ENCODE measurements at places on chromosomes 4 and X.

GRCh38 chrX:66074920-66075879, 35.3 kb upstream of the VSIG4 start:
- no peak for DNase-seq

DNA sequence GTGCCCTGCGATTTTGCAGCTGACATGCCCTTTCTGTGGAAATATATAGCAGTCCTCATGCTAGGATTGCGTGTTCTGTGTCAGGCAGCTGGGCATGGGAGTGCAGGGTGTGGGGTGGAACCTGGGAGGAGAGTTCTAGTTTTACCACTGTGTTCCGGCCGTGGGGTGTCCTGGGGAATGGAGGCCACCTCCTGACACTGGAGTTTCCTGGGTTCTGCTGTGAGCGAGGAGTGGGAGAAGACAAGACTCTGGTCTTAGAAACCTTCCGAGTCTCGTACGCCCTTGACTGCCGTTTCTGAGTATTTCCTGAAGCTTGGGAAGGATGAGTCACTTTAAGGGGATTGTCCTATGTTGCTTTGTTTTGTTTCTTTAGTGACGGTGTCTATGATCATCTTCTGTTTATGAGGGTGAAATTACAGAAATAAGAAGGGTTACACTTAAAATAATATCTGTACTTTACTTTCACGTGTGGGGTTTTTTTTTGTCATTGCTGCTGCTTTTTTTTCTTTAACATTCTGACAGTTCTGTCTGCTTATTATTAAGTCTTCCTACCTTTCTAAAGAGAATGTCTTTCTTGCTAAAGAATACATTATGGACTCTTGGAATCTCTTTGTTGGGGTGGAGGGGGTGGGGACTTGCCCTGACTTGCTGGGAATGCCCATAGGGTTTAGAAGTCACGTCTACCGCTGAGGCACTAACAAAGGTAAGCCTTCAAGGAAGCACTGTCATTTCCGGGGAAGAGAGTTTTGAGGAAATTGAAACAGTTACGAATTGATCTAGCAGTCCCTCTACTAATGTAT, 19.1 kb downstream of the CD99 start:
- DNase-seq: no peak

DNA sequence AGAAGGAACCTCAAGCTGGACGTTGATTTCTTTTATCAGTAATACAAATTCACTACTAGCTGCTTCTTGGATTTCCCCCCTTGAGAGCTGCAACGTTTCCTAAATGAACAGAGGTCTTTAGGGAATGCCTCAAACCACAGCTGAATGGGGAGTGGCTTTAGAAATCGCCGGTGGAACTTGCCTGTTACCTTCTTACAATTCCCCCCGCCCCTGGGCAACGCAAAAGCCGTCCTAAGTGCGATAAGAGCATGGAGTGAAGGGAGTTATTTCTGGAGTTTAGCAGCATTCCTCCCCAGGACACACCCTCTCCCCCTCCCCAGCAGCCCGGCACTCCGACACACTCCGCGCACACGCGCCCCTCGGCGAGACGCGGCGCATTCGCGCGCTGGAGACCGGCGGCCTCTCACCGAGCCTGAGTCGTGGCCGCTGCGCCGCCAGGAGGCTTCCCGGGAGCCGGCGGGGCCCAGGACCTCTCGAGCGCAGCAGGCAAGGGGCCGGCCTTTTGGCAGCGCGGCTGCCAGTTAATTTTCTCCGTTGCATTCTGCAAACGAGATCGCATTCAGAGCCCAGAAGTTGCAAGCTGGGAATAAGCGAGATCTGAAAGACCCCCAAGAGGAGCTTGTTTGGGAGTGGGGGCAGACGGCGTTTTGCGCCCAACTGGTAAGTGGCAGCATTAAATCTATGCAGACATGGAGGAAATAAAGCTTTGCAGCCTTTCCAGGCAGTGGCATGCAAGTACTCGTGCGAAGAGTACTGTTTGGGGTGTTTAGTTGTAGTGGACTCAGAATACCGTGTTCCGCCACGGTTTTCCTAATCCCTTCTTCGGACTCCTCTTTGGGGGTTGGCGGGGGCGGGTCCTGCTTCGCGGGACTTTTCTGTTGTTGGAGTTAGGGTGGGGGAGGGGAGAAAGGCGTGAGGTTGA, 134.7 kb downstream of the PALLD start:
- DNase-seq: no peak

GRCh38 chrX:129746557-129747470, 8.0 kb downstream of the XPNPEP2 start:
- no peak for DNase-seq

DNA sequence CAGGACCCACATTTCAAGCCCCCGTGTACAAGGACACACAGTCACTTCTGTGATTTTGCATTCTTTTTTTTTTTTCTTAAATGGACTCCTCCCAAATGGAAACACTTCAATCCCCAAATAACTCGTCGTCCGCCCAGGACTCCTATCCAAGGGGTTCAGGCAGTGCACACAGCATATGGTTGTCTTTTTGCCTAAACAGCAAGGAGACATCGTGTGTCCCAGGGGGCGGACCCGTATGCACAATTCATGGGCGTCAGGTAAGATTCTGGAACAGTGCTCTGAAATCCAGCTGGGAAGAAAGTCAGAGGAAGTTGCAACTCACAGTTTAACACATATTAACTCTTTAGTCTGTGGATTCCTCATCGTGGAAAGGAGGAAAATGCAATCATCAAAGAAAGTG, 231.3 kb downstream of the SHOX start:
- no peak for DNase-seq

DNA sequence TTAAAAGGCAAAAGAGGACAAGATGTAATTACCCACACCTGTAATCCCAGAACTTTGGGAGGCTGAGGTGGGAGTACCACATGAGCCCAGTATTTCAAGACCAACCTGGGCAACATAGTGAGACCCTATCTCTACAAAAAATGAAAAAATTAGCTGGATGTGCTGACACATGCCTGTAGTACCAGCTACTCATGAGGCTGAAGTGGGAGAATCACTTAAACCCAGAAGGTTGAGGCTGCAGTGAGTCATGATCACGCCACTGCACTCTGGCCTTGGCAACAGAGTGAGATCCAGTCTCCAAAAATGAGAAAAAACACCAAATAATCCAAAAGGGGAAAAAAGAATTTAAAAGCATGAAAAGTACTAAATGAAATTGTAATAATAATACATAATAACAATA, 30.8 kb downstream of the NR0B1 start:
- no peak for DNase-seq

DNA sequence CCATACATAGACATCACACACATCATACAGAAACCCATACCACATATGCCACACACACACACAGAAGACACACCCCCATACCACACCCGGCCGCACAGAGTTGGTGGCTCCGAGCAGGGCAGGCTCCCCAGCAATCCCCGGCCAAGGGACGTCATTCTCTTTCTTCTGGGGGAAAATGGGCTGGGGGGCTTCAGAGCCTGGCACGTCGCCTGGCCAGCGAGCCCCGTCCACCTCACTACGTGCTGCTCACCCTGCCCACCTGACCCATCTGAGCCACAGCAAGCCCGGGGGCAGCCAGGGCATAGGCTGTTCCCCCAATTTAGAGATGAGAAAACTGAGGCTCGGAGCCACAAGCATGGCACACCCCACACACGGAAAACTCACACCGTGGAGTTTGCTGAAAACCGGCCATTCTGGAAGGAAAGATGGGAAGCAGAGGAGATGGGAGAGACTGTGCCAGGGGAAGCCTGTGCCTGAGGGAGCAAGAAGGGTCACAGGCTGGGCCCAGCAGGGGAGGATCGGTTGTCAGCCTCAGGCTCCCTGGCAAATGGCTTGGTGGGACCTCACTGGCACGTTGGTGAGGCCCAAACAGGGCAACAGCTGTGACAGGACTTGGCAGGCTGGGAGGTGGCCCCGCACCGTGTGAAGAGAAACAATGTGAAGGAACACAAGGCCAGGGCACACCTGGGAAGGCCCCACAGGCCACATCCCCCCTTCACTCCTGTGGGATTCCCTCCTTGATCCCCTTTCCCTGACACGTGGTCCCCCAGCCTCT, 73.2 kb downstream of the JAKMIP1 start:
- DNase-seq: no peak

DNA sequence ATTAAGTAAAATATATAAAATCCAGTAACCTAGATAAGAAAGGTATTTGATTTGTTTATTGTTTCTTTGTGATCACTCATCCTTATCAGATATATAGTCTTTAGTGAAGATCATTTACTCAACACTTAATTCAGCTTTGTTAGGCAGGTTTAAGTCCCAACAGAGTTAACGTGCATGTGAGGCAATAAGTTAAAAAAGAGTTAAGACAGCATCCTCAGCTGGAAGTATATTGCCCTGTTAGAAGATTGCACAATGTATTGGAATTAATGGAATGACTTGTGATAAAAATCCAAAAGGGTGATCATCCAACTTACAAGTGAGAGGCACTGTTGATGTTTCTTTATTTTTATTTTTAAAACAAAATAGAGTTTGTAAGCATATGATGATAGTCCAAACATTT, 1162.1 kb downstream of the RAPGEF2 start:
- DNase-seq: no peak

- DNase-seq: no peak
Measured at GRCh38 chrX:23628131-23628530, 39.2 kb upstream of the PRDX4 start.

GRCh38 chrX:106725931-106726330, 570 bp upstream of the RNF128 start:
- no peak for DNase-seq

GRCh38 chr4:6418193-6418755, 54.1 kb downstream of the PPP2R2C start:
- no peak for DNase-seq

GRCh38 chr4:83191026-83191425, 76.5 kb upstream of the PLAC8 start:
- no peak for DNase-seq

DNA sequence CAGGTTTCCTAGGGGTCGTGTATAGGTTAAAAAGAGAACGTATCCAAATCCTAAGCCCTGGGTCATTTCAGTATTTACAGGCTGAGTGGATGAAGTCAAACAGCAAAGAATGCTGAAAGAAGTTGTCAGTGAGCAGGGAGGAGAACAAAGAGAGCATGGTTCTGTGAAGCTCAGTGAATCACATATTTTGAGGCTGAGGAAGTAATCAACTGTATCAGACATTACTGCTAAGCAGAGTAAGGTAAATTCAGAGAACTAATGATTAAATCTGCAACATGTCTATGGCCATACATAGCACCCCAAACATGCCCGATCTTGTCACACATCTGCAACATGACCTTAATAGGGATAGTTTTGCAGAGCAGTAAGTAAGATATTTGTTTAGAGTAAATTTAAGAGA, 1130.3 kb downstream of the RAPGEF2 start:
- no peak for DNase-seq

DNA sequence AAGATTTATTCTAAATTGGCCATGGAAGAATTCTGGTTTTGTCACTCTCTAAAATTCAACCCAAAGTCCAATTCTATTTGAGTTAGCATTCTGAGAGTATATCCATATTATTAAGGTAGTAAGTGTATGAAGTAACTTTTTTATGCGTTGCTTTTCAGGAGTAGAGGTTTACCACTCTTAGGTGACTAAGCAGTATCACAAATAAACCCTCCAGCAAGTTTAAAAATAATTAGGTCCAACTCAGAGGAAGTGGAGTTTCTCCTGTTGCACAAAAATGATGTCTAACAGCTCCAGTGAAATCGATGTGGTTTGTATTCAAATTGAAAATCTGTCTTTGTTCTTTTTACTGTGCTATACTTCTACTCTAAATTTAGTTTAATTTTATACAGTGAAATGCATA, 6.6 kb downstream of the SCML1 start:
- DNase-seq: no peak

- DNase-seq: no peak
Measured at GRCh38 chr4:112206431-112206830, 25.2 kb upstream of the AP1AR start.

DNA sequence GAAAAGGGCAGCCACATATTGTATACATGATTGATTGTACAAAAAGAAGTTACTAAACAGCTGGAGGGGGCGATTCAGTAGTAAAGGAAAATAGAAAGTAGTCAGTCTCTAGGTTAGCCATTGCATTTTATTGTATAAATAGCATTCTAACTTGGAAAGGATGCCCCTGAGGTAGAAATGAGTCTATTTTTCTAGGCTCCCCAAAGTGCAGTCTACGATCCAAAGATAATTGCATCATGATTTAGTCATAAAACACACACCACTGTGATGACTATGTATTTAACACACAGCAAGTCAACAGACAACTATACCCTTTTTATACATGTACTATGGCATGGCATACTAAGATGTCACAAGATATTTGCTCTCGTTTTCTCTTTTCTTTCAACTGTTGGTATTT, 204.9 kb downstream of the APBB2 start:
- DNase-seq: no peak

DNA sequence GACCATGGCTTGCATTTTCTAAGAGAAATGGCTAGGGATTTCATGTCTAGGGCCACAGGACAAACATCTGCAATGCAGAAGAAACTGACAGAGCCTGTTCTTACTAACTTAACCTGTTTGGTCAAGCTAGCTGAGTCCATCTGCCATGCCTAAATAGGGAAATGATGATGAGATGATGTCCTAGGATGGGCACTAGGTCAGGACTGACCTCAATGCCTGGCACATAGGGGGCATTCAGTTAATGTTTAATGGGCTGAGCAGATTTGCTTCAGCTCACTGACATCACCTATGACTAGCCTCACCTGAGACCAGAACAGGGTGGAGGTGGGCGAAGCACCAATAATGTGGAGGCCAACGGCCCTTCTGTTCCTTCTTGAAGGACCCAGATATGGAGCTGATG, 174.2 kb upstream of the SCML1 start:
- DNase-seq: no peak

DNA sequence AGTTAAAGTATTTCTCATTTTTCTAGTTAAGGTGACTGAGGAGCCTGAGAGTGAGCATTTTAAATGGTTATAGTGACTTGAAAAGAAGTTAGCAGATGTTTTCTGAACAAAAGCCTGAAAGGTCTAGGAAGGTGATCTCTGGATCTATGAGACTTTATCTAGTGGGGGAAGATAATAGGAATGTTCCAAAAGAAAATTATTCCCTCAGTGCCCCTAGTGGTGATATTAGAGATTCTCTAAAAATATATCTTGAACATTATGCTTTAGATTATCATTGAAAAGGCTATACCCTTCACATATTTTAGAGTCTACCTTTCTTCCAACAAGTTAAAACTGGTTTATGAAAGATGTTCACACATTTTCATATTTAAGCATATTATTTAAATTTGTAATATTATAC, 69.0 kb upstream of the SPANXN1 start:
- peak; percentile 3 for DNase-seq

- DNase-seq: no peak
Measured at GRCh38 chr4:96131186-96131585, 291.3 kb downstream of the PDHA2 start.

DNA sequence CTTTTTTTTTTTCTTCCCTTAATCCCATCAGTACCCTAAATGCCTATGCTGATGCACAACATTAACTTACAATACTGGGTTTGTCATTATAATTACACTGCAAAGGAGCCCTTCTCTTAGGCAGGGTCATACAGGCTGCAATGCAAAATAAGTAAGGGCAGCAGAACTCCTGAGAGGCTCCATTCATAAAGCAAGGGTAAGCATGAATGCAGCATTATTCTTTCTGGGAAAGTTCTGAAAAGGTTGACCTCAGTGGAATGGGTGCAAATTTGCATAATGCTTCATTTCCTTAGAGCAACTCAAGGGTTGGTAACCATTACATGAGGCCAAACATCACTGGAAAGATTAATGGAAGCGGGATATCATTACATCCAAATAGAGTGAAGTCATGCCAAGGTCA, 789.2 kb downstream of the KLHL13 start:
- no peak for DNase-seq

All from NCI-H748 treated with DMSO at 0.1 percent for 48 hours (cell line).